NCI-H187 (cell line): ENCODE measurements at places on chromosomes 12 and 14.

- DNase-seq = no peak
Measured at GRCh38 chr12:63899396-63899795, 54.9 kb downstream of the SRGAP1 start.

GRCh38 chr12:118319627-118320026 is 53.1 kb downstream of the TAOK3 start:
- DNase-seq = no peak

- no peak for DNase-seq
Measured at GRCh38 chr14:97266653-97267052, 469.5 kb downstream of the VRK1 start.

GRCh38 chr14:84273181-84273580 is 1256.8 kb upstream of the FLRT2 start:
- no peak for DNase-seq

DNA sequence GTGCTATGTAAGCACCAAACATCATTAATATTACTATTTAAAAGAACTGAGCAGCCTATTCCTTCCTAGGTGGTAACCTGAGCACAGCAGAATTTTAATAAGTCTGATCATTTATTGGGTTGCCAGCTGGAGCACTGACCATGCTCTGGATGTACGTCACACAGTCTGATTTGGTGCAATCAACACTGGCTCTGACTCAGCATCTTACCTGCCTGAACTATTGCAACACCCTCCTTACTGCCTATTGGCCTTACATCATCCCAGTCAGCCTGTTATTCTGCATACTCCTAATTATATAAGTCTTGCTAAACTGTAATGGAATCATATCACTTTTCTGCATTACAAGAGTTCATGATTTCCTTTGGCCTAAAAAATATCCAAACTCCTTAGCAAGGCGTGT is 149.7 kb downstream of the PTPRO start:
- no peak for DNase-seq

DNA sequence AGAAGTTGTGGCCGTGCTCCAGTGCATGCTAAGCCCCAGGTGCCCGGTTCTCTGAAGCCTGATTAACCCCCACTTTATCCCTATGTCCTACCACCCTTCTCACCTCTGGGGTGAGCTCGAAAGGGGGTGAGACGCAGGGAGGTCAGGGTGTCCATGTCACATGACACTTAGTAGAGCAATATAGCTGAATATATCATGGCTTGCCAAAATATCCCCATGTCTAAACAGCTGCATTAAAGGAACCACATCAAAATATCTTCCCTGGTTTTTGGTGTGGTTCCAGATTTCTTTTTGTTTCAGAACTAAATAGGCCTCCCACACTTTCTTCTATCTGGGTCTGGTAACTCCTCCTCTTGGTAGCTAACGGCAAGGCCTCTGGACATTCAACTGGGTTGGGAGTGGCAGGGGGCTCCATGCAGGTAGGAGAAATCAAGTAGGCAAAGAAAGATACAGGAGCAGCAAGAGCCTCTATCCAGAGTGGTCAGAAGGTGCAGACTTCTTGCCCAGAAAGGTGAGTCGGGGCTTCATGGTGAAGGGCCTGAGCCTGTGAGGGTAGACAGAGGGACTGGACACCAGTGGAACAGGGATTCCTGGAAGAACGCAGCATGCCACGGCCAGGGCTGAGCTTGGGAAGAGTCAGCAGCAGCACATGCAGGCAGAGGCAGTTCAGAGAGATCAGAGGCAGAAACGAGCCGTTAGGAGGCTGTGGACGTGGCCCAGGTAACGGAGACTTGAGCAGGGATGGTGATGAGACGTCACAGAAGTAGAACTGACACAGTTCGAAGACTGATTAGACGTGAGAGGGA is 202.8 kb upstream of the DIO3 start:
- DNase-seq = no peak

- no peak for DNase-seq
Measured at GRCh38 chr12:34598851-34599529, 576.7 kb downstream of the ALG10 start.

DNA sequence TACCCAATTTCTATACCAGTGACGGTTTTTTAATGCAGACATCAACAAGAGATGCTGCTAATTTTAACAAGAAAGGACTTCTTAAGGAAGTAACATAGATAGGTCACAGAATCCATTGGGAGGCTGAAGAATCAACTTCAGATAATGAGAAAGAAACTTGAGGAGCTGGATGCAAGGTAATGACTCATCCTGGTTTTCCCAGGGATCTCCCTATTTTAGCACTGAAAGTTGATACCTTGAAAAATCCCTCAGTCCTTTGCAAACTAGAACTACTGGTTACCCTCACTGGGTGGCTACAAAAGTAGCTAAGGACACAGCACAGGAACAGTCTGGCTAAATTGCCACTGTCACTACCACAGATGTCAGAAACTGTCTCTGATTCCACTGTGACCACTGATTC is 561.9 kb downstream of the FLRT2 start:
- no peak for DNase-seq

- DNase-seq = no peak
Measured at GRCh38 chr12:130162267-130162666, at the start of gene FZD10. Gene FZD10 (plus strand): TSS chr12:130162464. CDS start chr12:130162943, 479 bp downstream.

DNA sequence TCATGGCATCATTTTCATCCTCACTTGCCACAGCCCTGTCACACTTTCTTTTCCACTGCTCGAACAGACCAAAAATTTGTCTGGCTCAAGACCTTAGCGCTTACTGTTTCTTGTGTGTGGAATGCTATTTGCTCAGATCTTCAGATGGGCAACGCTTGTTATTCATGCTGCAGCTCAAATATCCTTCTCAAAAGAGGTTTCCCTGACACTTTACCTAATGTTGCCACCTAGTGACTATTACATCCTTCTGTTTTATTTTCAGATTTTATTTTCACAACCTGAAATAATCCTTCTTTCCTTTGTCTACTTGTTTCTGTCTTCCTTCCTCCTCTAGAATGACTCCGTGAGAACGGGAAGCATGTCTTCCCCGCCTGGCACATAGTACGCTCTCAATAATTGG is 5.6 kb downstream of the FBXO33 start:
- DNase-seq = no peak

GRCh38 chr12:111812881-111813741 is 28.9 kb upstream of the MAPKAPK5 start:
- DNase-seq = peak; percentile 41

DNA sequence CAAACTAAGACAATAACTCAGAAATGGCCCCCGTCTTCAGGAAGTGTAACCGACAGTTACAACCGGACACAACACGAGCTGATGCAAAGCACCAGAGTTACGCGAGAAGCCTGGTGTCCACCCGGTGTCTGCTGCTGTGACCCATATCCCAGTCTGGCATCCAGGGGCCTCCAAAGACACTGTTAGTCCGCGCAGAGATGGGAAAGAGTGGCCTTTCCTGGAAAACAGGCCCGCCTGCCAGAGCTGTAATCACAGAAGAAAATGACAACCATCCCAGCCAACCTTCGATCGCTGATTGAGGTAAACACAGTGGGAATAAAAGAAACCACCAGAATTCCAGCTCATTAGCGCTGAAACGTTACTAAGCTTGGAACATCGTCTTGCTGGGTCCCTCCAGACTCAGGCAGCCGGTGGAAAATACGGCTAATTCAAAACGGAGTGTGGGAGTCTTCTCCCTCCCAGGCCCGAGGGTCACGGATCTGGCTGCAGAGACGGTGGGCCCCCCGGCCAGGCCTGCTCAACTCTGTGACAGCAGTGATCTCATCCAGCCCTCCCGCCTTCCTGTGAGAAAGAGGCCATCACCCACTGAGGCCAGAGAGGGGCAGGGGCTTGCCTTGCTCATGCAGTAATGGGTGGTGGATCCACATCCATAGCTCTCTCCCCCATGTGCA is 273.9 kb upstream of the RTL1 start:
- no peak for DNase-seq

GRCh38 chr12:7486512-7486911 is 17.1 kb downstream of the CD163 start:
- no peak for DNase-seq

DNA sequence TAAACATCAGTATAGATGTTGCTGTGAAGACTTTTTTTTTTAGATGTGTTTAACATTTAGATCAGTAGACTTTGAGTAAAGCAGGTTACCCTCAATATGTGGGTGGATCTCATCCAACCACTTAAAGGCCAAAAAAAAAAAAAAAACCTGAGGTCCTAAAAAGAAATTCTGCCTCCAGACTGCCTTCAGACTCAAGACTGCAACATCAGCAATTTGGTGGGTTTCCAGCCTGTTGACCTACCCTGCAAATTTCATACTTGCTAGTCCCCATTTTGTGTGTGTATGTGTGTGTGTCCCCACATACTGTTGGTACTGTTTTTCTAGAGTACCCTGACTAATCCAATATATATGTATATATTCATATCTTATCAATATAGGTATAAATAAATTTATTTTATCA is 55.6 kb downstream of the OSBPL8 start:
- DNase-seq = no peak

GRCh38 chr12:119225454-119225853 is 46.7 kb downstream of the HSPB8 start:
- peak; percentile 77 for DNase-seq

GRCh38 chr12:120903412-120904196 is 554 bp downstream of the SPPL3 start:
- peak; percentile 65 for DNase-seq

DNA sequence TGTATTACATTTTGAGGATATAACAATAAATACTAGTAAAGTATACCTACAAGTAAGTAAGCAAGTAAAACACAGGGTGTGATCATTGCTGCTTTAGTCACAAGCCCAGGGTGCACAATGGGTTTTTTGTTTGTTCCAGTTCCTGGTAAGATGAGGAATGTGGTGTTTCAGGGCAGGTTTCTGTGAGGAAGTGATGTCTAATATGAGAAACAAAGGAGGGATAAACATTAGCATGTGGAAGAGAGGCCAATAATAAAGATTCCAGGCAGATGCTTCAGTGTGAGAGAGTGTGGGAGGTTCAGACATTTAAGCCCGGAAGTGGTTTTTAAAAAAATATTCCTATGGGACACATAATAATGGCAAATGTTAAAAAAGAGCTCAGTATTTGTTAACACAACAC is 808.1 kb upstream of the USP15 start:
- no peak for DNase-seq
